ENCODE measurements at places on chromosomes 3 and 15.

- DNase-seq: no peak
These were observed 20.9 kb downstream of the LINGO1 start for GRCh38 chr15:77611767-77612166.

DNA sequence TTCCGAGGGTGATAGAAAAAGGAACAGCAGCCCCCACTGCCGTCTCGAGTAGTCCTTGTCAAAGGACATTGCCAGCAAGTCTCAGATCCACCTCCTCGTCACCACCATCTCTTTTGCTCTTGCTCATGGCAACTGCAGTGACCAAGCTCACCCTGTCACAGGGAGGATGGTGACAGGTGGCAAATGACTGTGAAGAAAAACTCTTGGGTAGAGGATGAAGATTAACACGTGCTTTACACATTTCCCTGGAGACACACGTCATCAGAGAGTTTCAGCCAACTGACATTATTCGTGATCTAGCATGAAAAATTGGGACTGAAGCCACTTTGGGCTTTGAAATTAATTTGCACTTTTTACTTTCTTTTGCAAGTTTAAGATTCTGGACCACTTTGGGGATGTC lies 174.3 kb downstream of the EBLN2 start:
- no peak for DNase-seq

DNA sequence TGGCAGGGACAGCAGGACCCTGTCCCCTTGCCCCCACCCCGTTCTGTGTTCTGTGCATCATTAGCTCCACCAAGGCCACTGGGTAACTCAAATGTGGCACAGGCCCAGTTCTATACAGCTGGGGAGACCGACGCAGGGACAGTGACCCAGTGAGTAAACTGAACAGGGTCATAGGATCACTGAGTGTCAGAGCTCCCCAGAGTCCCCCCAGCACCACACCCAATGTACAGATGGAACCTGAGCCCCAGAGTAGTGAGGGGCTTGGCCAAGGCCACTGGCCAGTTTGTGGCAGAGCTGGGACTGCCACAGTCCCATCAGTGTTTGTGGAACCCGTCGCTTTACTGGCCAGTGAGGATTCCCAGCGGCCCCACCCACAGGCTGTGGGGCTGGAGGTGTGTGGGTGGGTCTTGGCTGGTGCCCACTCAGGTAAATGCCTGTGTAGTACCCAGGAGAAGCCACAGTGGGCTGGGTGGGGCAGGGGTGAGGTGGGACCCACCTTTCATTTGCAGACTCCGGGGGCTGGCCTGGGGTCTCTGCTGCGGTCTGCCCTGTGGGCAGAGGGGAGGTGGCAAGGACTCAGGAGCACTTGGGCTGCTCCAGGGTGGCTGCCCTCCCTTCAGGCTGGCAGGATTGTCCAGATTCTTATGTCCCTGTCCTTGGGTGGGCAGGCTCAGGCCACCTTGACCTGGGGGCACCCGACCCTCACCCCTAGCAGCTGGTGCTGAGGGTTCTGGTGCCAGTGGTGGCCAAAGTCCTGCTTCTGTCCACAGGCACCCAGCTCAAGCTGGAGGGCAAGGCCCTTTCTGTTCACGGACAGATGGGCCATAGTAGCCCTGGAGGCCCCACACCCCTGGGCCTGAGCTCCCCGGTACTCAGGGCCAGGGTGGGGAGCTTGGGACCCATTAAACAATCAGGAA lies 11.6 kb upstream of the CLK3 start:
- DNase-seq: no peak

GRCh38 chr15:72796210-72796514 lies 12.6 kb upstream of the ADPGK start:
- no peak for DNase-seq

- DNase-seq: no peak
These were observed 8.9 kb upstream of the NSMCE3 start for GRCh38 chr15:29278436-29279105.

GRCh38 chr3:184680385-184681345 lies 31.2 kb downstream of the MAGEF1 start:
- DNase-seq: no peak

- no peak for DNase-seq
These were observed 21.2 kb upstream of the SIAH2 start for GRCh38 chr3:150783920-150784746.

All from NCI-H187 treated with DMSO at 0.1 percent for 48 hours (cell line).